ENCODE measurements at places on chromosomes 1 and 21.

DNA sequence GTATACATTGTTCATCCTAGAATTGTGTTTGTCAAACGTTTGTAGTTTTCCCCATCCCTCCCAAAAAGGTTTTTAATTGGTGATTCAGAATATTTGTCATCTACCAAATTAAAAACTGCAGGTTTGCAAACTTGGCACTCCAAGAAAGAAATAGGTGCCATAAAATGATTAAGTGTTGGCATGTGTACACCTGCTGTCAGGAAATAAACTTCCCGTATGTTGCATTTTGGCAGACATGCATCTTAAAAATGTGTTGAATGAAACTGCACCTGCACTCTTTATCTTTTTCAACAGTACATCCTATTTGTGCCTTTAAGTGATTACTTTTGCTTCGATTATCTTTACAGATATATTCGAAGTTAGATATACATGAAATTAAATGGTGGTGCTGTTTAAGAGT, 7.3 kb downstream of the B3GALT2 start:
- no peak for DNase-seq

DNA sequence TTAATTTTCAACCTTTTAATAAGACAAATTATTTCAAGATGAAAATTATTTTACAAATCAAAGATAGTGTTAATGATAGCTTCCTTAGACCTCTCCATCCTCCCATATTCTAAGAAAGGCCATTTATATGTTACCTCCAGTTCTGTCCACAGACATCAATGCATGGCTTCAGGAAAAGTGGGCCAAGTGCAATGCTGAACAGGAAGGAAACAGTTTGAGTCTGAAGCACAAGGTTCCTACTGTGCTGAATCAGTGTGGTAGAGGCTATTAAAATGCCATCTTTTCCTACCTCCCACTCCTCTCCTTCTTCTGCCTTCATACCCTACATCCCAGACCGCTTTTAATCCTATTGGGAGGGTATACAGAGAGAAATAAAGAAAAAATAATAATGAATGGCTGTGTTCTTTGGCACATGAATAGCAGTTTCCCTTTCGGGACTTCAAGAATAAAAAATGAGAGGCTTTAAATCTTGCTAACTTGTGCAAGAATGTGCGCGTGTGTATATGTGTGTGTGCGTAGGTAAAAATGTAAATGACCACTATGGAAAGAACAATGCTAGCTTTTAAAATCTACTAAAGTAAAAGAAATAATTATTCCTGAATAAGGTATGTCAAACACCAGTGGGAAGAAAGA, 62.6 kb upstream of the C1orf105 start:
- DNase-seq = no peak

GRCh38 chr1:70767377-70767776, 280.2 kb downstream of the PTGER3 start:
- no peak for DNase-seq

DNA sequence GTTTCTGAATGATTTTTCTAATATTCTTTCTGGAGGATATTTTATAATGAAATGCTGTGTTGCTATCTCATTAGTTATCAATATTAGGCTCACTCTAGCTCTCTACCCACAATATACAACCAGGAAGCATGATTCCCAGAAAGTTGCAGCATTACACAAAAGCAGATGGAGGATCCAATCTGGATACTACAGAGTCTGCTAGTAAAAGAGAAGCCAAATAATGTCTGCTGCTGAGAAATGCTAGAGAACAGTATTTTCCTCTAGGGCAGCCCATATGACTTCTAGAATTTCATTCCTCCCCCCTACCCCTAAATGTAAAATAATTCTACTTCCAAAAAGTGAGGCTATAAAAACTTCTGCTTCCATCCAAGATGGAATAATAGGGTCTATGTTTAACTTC, 239.8 kb downstream of the ZNF648 start:
- DNase-seq = no peak

Measured in stimulated activated CD4-positive, alpha-beta T cell treated with anti-CD3 and anti-CD28 coated beads, Interleukin-12 subunit alpha, Interleukin-12 subunit beta, amount 100 ng/mL, for 4 hours (primary cell).